Activated T-cell treated with anti-CD3 and anti-CD28 coated beads, Interleukin-2, amount 50 U/mL, for 24 hours (primary cell): ENCODE measurements at places on chromosomes 2 and 18.

DNA sequence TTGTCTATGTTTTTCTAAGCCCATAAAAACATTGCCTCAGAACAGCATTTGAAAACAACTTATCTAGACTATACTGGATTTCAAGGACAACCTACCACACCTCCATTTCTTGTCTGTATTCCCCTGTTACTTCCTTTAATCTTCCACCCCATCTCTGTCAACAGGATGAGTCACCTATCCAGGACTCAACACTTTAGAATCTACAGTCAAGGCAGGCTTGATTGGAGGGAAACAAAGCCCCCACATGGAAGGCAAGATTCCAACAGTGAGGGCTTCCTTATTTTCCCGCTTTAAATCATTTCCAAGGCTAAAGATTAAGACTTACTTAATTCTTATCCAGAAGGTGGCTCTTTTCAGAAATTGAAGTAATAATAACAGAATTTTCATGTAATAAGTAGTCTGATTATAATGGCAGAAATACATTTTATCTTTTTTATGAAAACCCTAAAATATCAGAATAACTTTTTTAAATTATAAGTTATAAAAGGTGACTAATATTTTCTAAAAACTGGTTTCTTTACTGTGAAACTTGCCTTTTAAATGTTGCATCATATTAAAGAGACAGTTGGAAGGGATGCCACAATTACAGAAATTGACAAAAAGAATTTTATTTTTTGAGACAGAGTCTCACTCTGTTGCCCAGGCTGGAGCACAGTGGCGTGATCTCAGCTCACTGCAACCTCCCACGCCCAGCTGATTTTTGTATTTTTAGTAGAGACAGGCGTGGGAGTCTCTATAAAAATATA, 138.7 kb upstream of the CCDC150 start:
- no peak for DNase-seq

DNA sequence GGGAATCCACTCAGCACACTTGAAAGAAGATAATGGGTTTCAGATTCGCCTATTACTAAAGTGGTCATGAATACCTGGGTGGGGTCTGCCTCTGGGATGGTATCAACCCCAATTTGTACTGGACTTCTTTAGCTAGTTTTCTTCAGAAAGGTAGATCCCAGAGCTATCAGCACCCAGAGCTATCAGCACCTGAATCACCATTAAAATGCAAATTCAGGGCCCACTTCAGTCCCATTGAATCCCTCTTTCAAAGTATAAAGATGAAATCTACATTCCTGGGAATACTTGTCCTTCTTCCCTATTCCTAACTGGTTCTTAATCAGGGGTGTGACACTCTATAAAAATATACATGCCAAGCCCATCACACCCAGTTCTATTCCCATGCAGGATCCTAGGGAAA, 914.3 kb downstream of the DCC start:
- DNase-seq = no peak

- no peak for DNase-seq
Measured at GRCh38 chr2:240509667-240510512, 47.9 kb downstream of the ANKMY1 start.

DNA sequence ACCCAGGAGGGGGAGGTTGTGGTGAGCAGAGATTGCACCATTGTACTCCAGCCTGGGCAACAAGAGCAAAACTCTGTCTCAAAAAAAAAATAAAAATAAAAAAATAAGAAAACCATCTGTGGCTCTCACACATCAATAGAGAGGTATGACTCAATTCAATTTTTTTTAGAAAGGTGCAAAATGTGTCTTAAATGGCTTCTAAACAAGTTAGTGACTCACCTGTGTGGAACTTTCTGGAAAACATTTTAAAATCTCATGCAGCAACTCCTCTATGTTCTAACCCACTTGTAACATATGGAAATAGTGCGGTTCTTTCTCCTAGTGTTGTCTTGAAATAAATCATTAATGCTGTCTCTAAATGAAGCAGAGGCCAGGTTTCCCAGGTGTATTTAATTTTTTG, 10.7 kb upstream of the SULT1C4 start:
- no peak for DNase-seq

DNA sequence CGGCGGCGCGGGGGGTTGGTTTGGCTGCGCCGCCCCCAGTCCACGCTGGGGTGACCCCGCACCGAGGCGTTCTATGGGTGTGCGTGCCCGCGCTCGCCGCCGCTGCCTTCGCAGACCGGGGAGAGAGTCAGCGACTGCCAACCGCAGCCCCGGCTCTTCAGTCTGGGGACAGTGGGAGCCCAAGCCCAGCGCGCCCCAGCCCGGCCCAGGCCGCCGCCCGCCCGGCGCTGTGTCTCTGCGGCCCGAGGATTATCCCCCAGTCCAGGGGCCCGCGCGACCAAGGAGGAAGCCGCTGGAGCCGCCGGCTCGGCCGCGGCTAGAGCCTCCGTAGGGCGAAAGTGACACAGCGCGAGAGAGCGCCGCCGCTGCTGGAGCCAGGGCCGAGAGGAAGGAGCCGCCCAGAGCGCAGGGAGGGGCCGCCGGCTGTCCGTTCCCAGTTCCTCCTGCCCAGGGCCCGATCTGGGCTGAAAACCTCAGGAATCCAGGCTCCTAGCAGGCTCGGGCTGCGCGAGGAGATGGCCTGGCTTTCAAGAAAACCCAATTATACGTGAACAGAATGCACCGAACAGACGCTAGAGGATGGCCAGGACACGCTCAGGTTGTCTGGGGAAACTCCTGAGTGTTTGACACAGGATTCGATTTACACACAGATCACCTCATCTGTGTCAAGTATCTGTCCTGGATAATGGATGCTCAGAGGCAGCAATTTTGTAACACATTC, 2.4 kb downstream of the CTIF start:
- DNase-seq = peak; percentile 50

GRCh38 chr2:71466301-71467179, 13.2 kb downstream of the DYSF start:
- DNase-seq = peak; percentile 38
